T-helper 2 cell treated with Interferon-gamma antibody and Interleukin-4, amounts not matched to agents 5 μg/mL and 100 μg/mL, for 36 hours (primary cell): ENCODE measurements at places on chromosomes 11 and 22.

GRCh38 chr11:33437529-33437928 is 180.3 kb downstream of the HIPK3 start:
- DNase-seq: no peak

DNA sequence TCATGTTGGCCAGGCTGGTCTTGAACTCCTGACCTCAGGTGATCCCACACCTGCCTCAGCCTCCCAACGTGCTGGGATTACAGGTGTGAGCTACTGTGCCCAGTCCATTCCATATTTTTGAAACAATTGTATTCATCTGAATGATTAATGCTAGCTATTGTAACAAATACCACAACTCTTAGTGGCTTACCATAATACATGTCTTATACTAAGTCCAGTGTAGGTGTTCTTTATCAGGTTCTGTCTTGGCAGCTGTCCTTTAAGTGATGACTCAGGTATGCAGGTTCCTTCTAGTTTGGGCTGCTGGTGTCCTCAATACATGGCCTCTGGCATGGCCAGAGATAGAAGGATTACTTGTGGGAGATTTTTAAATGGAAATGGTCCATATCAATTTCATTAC is 39.0 kb downstream of the UVRAG start:
- DNase-seq: no peak

DNA sequence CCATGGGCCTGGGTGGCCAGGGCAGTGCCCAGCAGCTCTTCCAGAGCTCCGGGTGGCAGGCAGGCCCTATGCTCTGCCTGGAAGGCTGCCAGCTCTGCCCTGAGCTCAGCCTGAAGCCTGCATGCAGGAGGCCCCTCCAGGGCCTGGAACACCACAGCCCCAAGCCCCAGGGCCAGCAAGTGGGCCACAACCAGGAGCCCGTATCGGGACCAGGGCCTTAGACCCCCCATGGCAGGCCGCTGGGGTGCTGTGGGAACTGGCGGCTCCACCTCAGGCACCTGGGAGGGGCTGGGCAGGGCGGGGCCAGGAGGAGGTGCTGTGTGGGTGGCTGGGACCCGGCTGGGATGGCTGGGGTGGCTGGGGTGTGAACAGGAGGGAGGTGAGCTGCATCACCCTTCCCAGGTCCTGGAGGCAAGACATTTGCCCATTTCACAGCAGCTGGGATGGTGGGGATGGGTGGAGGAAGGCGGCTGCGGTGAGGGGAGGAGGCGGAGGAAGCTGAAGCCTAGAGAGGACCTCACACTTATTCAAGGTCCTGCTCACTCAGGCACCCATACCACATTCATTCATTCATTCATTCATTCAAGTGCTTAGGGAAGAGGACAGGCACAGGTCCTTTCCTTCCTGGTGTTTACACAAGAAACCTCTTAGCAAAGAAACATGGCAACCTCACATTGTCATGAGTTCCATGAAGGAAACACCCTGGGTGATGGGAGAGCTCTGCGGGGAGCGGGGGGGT is at the start of gene KCNK7:
Gene KCNK7 (minus strand): TSS at position 258 of the 739 bp plus-strand sequence. CDS start 28 bp downstream, at position 230.
- no peak for DNase-seq

DNA sequence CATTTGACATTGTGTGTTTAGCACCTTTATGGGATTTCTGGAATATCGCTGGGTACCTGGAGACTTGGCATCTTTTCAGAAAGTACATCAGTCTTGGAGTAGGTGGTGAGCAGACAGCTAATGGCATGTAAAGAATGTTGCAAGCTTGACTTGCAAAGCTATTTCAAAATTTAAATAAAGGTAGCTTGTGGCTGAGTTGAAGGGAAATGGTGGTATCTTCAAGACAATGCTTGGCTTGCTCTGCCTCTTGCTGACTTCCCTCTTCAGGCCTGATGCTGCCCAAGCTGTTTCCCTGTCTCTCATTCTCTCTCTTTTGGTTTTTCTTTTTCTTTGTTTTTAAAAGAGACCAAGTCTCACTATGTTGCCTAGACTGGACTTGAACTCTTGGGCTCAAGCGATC is 13.2 kb downstream of the ZNRF3 start:
- DNase-seq: no peak

GRCh38 chr11:134079317-134079716 is 10.4 kb downstream of the JAM3 start:
- DNase-seq: no peak

- DNase-seq: no peak
Measured at GRCh38 chr22:38420734-38421133, 34.3 kb downstream of the KCNJ4 start.

DNA sequence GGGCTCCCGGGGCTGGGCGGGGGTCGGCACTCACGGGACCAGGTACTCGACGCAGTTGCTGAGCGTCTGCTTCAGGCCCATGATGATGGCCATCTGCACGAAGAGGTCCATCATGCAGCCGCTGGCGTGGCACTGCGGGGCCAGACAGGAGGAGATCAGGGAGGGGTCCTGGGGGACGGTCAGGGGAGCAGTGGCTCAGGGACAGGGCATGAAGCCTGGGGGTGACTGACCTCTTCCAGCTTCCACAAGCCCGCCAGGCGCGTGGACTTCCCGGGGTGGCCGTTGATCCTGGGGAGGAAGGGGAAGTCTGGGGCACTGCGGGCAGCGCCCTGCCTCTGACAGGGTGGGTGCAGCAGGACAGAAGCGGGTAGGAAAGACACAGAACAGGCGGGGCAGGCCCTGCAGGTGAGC is 6.1 kb upstream of the SIGIRR start:
- no peak for DNase-seq

- no peak for DNase-seq
Measured at GRCh38 chr11:73480677-73481076, 104.5 kb downstream of the RELT start.

- DNase-seq: no peak
Measured at GRCh38 chr22:19846620-19847344, 7.9 kb downstream of the GNB1L start.

- DNase-seq: no peak
Measured at GRCh38 chr11:32829157-32829679, 509 bp upstream of the PRRG4 start.

- DNase-seq: no peak
Measured at GRCh38 chr11:67302571-67303131, 679 bp upstream of the SSH3 start.

DNA sequence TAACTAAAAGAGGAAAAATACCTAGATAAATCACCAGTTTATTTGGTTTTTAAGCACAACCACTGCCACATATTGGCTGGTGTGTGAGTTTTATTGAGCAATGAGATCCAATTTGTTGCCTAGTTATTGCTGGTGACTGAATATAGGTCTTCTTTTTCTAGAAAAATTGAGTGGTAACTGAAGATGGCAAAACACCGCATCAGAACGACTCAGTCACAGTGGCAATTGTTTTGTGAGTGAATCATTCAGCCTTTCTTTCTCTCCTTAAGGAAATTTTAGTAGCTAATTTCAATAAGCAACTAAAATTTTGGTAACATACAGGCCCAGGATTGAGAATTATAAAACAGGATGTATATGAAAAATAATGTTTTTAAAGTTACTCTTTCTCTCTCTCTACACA is 533.0 kb downstream of the KCNA4 start:
- no peak for DNase-seq

- peak; percentile 46 for DNase-seq
Measured at GRCh38 chr22:26610072-26610958, 7.5 kb downstream of the CRYBB1 start.

GRCh38 chr11:43823316-43823715 is 57.3 kb upstream of the ALKBH3 start:
- no peak for DNase-seq

GRCh38 chr22:32334660-32335365 is 22.9 kb upstream of the RFPL3 start:
- DNase-seq: no peak
